GM23248 (cell line): ENCODE measurements at places on chromosomes 1 and 21.

- H3K36me3 ChIP-seq = no peaks in the 10 kb centered on the region
- no peak for DNase-seq
- peak overlapping the region; percentile 29; the same call in 1 of the 2 replicates for H3K4me3 ChIP-seq
- H3K27ac ChIP-seq = peak overlapping the region; percentile 63
These were observed 168.7 kb upstream of the NR5A2 start for GRCh38 chr1:199858856-199859255.

GRCh38 chr1:179120736-179121135, 38.9 kb downstream of the TOR3A start:
- no peak overlapping the region for H3K4me3 ChIP-seq
- no peak for DNase-seq
- peaks cover 76% of the 10 kb centered on the region for H3K36me3 ChIP-seq
- H3K4me1 ChIP-seq = peaks cover 21% of the 10 kb centered on the region
- H3K27ac ChIP-seq = peak overlapping the region; percentile 29; the same call in 1 of the 2 replicates

DNA sequence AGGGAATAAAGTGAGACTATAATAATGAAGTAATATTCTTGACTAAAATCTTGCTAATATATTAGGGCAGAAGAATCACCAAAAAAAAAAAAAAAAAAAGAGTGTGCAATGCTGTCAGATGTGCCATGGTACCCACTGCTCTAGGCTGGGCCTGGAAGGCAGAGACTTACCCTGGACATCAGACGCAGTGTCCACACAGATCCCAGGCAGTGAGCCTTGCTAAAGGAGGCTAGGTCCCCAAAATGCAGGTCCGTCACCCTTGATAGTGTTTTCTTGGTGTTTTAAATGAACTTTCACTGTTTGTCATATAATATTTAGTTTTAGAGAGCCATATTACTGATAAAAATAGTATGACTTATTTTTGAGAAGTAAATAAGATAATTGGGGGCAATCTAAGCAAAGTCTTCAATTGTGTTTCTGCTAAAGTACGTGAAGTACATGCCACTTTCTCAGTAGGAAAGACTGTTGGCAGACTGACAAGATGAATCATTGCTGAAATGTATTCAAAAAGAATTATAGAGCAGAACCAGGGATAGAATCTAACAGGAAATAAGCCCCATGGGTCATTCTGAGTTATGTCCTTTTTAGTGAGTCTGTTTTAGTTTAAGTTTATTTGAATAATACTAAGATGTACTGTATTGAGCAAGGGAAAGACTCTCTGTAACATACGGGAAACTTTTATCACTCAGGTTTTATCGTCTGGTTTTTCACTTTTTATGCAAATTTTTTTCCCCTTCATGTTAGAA, 74.6 kb upstream of the PDC start:
- H3K4me3 ChIP-seq = peak overlapping the region; percentile 34
- H3K4me1 ChIP-seq = peaks cover 53% of the 10 kb centered on the region
- no peaks in the 10 kb centered on the region for H3K36me3 ChIP-seq
- peak; percentile 93 for DNase-seq
- no peaks in the 10 kb centered on the region for H3K27me3 ChIP-seq

- H3K36me3 ChIP-seq = peaks cover 7% of the 10 kb centered on the region; the same call in 1 of the 2 replicates
- no peak for DNase-seq
- H3K27ac ChIP-seq = no peak overlapping the region
- H3K27me3 ChIP-seq = no peaks in the 10 kb centered on the region
These were observed 24.6 kb upstream of the PRDM15 start for GRCh38 chr21:41903559-41904351.

- H3K27me3 ChIP-seq = no peaks in the 10 kb centered on the region
- no peaks in the 10 kb centered on the region for H3K36me3 ChIP-seq
- H3K27ac ChIP-seq = no peak within 1 kb of the TSS
These were observed at the start of gene DENND2D for GRCh38 chr1:111199881-111200801. Gene DENND2D, minus strand, starts transcription at chr1:111200646. Its CDS starts 187 bp downstream, at chr1:111200459.

GRCh38 chr1:159958719-159959380, 4.8 kb upstream of the SLAMF9 start:
- no peaks in the 10 kb centered on the region for H3K36me3 ChIP-seq
- H3K27me3 ChIP-seq = no peaks in the 10 kb centered on the region
- no peak overlapping the region for H3K27ac ChIP-seq
- H3K4me1 ChIP-seq = peaks cover 22% of the 10 kb centered on the region; the same call in 1 of the 2 replicates
- no peak overlapping the region for H3K4me3 ChIP-seq

GRCh38 chr1:196178083-196178635, 430.1 kb downstream of the KCNT2 start:
- no peaks in the 10 kb centered on the region for H3K36me3 ChIP-seq
- H3K4me3 ChIP-seq = no peak overlapping the region
- DNase-seq = no peak
- H3K27me3 ChIP-seq = no peaks in the 10 kb centered on the region
- H3K27ac ChIP-seq = no peak overlapping the region
- H3K4me1 ChIP-seq = peaks cover 19% of the 10 kb centered on the region

DNA sequence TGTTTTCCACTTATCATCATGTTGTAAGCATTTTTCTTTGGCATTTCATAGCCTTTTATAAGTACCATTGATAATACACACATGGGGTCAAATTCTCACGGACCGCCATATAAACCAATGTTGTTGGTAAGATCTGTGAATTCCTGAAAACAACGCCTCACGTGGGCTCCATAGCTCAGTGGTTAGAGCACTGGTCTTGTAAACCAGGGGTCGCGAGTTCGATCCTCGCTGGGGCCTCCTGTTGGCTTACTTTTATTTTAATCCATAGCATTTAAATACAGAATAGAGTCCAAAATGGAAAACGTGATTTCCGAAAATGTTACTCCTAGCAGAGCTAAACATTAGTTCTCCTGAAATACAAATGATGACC, 83.1 kb downstream of the HHIPL2 start:
- peak overlapping the region; percentile 98 for H3K27ac ChIP-seq
- no peaks in the 10 kb centered on the region for H3K27me3 ChIP-seq
- peak; percentile 72 for DNase-seq
- H3K4me1 ChIP-seq = 0 out of 2 replicates have a peak, but pooled peaks cover 11% of the 10 kb centered on the region

- no peak overlapping the region for H3K4me3 ChIP-seq
- no peak overlapping the region for H3K27ac ChIP-seq
- no peaks in the 10 kb centered on the region for H3K36me3 ChIP-seq
- no peak for DNase-seq
- H3K27me3 ChIP-seq = no peaks in the 10 kb centered on the region
- H3K4me1 ChIP-seq = no peaks in the 10 kb centered on the region
These were observed 5.3 kb upstream of the ADARB1 start for GRCh38 chr21:45069085-45069484.

DNA sequence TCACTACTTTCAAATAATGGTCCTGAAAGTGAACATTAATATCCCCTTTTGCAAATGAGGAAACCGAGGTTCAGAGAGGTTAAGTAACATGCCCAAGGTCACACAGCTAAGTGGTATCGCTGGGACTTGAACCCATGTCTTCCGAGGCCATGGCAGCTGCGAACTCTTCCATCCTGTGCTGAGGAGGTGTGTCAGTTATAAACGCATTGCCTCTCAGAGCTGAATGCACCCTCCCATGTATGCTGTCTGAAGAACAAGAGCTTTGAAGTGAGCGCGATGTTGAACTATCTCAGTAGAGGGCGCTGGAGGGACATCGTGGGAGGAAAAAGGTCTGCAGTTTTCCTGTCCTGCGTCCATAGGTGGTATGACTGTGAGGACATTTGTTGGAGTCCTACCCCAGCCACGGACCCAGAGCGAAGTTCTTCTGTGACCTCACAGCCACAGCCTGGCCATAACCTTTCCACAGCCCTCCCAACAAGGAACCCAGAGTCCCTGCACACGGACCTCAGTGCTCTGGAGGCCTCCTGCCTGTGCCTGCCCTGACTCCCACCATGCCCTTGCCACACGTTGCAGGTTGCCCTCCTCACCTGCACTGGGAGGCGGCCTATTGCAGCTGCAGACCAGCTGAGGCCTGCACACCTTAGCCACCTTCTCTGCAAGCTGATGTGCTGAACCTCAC, 7.5 kb downstream of the MYOC start:
- no peaks in the 10 kb centered on the region for H3K36me3 ChIP-seq
- H3K27ac ChIP-seq = no peak overlapping the region
- DNase-seq = peak; percentile 89
- H3K4me3 ChIP-seq = no peak overlapping the region

GRCh38 chr1:178571807-178572206, 58.9 kb downstream of the TEX35 start:
- H3K36me3 ChIP-seq = no peaks in the 10 kb centered on the region
- DNase-seq = no peak
- no peaks in the 10 kb centered on the region for H3K27me3 ChIP-seq
- no peaks in the 10 kb centered on the region for H3K4me1 ChIP-seq
- H3K4me3 ChIP-seq = no peak overlapping the region

DNA sequence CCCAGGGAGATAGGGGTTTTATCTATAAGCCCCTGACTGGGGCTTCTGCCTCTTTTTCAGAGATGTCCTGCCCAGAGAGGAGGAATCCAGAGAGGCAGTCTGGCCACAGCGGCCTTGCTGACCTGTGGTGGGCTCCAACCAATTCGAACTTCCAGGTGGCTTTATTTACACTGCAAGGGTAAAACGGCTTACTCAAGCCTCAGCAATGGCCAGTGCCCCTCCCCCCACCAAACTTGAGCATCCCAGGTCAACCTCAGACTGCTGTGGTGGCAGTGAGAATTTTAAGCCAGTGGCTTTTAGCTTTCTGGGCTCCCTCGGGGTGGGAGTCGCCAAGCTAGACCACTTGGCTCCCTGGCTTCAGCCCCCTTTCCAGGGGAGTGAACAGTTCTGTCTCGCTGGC, 384.0 kb upstream of the BEND5 start:
- no peak overlapping the region for H3K27ac ChIP-seq
- no peaks in the 10 kb centered on the region for H3K27me3 ChIP-seq
- H3K4me3 ChIP-seq = no peak overlapping the region
- no peaks in the 10 kb centered on the region for H3K36me3 ChIP-seq
- H3K4me1 ChIP-seq = no peaks in the 10 kb centered on the region
- DNase-seq = no peak

- peak; percentile 56 for DNase-seq
- H3K27me3 ChIP-seq = no peaks in the 10 kb centered on the region
- H3K27ac ChIP-seq = no peak overlapping the region
- no peak overlapping the region for H3K4me3 ChIP-seq
- H3K36me3 ChIP-seq = no peaks in the 10 kb centered on the region
These were observed 267.6 kb downstream of the GPATCH2 start for GRCh38 chr1:217363319-217363718.

DNA sequence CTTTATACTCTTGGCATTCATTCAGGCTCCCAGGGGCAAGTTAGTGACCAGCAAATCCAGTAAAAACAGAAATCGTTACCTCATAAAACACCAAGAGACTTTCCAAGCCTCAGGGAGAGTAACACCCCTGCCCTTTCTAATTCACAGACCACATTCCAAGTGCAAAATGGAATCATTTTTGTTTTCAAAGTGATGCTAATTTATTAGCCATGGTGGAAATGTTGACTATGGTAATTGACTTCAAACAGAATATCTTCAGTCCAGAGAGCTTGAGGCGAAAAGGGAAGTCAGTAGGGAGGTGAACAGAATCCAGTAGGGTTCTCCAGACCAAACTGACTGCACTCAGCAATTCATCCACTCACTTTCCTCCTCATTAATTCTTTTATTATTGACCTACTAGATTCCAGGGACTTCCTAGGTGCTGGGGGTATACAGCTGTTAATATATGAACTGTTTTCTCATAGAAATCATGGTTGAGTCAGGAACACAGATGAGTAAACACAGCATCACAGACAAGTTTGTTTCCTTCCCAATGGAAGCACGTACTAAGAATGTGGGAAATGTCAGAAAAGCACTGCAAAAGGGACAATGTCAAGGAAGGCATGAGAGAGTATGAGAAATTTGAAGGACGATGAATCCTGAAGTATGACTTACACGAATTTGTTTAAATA, 388.5 kb upstream of the C1orf87 start:
- no peak for DNase-seq
- H3K27me3 ChIP-seq = no peaks in the 10 kb centered on the region
- H3K4me3 ChIP-seq = no peak overlapping the region
- H3K27ac ChIP-seq = no peak overlapping the region

- no peaks in the 10 kb centered on the region for H3K4me1 ChIP-seq
- H3K4me3 ChIP-seq = no peak overlapping the region
- no peaks in the 10 kb centered on the region for H3K36me3 ChIP-seq
These were observed 116.2 kb downstream of the PRDM2 start for GRCh38 chr1:13816016-13816760.

GRCh38 chr1:6489799-6490180, 1.7 kb downstream of the PLEKHG5 start:
- no peak overlapping the region for H3K27ac ChIP-seq
- no peaks in the 10 kb centered on the region for H3K36me3 ChIP-seq
- DNase-seq = peak; percentile 79
- H3K27me3 ChIP-seq = no peaks in the 10 kb centered on the region
- H3K4me1 ChIP-seq = peaks cover 16% of the 10 kb centered on the region

GRCh38 chr1:5161372-5161771, 507.0 kb downstream of the AJAP1 start:
- DNase-seq = no peak
- no peaks in the 10 kb centered on the region for H3K36me3 ChIP-seq
- no peaks in the 10 kb centered on the region for H3K4me1 ChIP-seq
- H3K4me3 ChIP-seq = no peak overlapping the region
- H3K27ac ChIP-seq = no peak overlapping the region
